ENCODE measurements at places on chromosomes 5 and 9.

- DNase-seq, result no peak
Observed at GRCh38 chr5:6041977-6042550, 336.3 kb downstream of the MED10 start.

GRCh38 chr5:113065626-113066025 lies 89.0 kb downstream of the DCP2 start:
- DNase-seq, result no peak

DNA sequence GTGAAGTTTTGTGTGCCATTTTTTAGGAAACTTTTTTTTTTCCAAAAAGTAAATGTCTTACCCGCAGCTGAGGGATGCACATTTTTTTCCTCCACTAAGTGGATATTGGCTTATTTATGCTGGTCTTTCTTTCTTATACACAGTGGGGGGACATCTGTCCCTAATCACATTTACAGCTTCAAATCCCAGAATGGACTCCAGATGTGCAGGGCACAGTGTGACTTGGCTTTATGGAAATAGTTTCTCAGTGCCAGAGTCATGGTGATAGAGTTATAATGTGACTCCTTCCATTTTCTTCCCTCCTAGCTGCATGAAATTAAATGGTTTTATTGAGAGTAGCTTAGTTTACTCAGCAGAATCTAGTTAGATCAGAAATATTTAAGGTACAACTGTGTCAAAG lies 66.5 kb downstream of the SV2C start:
- DNase-seq, result no peak

DNA sequence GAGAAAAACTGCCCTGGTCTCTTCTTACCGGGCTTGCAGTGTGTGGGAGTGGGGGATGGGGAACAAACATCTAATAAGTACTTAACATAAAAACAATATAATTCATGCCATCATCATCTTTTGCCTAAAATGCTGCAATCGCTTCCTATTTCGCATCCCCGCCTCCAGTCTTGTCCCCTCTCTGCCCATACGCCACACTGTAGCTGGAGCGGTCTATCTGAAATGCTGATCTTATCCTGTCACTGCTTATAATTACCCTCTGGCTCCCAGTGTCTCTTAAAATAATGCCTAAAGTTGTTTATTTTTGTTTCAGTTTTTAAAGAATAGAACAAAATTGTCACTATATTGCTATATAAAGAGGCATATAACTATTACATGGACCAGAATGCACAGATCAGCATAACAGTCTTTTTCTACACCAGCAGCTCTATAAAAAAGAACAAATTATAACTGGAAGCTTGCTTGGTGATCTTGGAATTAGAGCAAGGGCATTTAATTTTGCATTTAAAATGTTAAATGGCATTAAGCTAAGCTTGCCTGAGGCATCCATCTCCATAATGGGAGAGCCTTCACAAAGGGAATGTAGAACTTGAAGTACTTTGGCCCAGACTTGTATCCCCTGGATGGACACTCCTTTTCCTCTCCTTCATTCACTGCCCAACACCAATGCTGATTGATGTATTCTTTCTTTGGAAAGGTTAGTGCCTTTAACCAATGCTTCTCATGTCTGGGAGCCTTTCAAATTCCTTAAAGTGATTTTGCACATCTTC lies 12.2 kb downstream of the NTRK2 start:
- no peak for DNase-seq

GRCh38 chr5:158639881-158640592 lies 459.7 kb downstream of the EBF1 start:
- no peak for DNase-seq

- no peak for DNase-seq
Observed at GRCh38 chr5:104594850-104595249, 1032.3 kb upstream of the NUDT12 start.

GRCh38 chr5:20323323-20323722 lies 335.3 kb upstream of the CDH18 start:
- DNase-seq, result no peak

DNA sequence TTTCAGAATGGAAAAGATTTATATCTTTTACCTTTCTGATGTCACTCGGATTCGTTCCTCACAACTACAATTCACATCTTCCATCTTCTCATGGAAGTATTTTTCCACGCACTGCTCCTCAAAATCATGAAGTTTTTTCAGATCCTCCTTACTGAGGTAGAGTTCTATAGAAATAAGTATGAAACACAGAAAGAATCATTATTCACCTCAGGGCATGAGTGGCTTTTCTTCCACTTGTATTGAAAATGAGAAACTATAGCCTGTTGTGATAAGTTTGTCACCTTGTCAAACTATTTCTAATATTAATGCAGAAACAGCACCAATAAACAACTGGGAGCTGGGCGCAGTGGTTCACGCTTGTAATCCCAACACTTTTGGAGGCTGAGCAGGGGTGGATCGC lies 116.0 kb downstream of the TRPM6 start:
- no peak for DNase-seq

DNA sequence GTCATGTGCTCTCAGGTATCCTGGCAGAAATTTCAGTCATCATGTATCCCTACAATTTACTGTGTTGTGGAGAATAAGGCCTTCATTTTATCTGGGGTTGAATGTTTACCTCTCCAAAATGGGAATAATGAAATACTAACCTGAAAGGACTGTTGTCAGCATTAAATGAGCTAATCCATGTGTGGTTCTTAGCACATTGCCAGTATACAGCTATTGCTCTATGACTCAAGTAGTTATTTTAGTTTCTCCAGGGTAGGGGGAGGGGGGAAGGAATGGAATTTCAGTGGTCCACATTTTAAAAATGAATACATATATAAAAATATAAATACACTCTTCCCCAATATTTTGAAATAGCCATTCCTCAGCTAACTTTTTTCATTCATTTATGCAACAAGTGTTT lies 3.5 kb downstream of the PAM start:
- no peak for DNase-seq

GRCh38 chr5:132868754-132869153 lies 2.3 kb downstream of the UQCRQ start:
- DNase-seq, result no peak

DNA sequence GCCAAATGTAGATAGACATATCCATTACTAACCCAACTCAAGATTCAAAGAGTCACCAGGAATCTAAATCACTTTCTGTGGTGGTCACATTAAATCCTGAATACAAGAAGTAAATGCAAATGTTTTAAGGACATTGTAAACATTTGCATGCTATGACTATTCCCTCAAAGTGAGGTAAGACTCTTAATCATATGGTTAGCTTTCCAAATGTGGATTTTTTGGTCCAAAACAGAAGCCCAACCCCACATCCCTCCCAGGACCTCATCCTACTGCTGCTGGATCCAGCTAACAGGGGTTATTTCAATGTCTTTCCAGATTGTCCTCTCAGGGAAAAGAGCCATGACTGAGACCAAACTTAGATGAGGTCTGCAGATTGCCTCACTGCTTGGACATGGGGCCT lies 228.1 kb upstream of the PANK3 start:
- DNase-seq, result no peak

GRCh38 chr9:136685790-136686533 lies 1.3 kb downstream of the AGPAT2 start:
- DNase-seq, result no peak

- DNase-seq, result no peak
Observed at GRCh38 chr5:95866435-95867040, 44.0 kb upstream of the GLRX start.

DNA sequence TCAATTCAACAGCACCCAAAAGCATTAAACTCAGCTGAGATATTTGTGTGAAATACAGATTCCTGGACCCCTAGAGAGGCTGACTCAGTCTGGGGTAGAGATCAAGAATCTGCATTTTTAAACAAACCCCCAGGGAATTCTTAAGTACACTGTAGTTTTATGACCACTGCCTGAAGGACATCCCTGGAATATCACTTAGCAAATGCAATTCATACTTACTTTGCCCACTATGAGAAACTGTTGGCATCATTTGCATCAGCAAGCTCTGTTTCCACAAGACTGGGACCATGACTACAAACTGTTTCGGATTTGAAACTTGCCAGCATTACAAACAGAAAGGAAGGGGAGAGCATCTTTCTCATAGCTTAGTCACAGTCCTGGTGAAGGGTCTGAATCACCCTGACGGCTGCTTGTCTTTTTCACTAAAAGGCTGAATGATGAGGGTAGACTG lies 63.7 kb downstream of the MLLT3 start:
- DNase-seq, result peak; percentile 91

DNA sequence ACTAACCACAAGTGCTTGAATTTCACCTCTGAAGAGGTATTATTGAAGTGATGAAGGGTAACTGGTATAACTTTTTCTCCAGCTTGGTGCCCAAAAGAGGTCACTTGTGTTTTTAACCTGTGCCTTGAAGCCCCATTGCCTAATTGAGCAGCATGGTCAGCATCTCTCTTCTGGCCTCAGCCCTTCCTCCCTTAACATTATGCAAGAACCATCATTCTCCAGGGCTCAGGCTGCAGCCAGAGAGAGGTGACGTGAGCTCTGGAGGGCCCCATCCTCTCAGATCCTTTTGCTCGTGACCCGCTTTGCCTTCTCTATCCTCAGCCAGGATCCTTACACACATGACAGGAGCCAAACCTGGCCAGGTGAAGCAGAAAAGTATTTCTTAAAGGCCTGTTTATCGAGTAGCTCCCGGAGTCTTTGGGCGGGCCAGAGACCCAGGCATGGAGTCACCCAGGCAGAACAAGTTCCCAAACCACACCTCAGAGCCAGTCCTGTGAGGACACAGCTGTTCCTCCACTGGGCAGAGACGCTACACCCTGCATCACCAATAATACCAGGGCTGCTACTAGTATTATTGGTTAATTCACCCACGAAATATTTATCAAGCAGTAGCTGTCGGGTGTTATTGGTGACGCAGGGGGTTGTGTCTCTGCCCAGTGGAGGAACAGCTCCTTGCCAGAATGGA lies 29.6 kb upstream of the BOD1 start:
- DNase-seq, result no peak

DNA sequence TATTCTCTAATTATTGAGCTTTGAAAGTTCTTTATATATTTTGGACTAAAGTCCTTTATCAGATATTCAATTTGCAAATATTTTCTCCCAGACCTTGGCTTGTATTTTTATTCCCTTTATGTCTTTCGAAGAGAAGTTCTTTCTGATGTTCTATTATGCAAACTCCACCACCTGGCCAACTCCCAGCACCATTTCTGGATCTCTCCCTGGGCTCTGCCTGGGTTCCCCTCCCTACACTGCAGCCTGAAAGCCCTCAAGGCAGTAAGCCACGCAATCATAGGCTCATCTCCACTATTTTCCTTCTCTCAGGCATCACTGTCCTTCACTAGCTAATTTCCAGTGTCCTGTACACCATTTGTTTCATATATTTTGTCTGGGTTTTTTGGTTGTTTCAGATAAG lies 76.1 kb downstream of the GRAMD2B start:
- DNase-seq, result no peak

DNA sequence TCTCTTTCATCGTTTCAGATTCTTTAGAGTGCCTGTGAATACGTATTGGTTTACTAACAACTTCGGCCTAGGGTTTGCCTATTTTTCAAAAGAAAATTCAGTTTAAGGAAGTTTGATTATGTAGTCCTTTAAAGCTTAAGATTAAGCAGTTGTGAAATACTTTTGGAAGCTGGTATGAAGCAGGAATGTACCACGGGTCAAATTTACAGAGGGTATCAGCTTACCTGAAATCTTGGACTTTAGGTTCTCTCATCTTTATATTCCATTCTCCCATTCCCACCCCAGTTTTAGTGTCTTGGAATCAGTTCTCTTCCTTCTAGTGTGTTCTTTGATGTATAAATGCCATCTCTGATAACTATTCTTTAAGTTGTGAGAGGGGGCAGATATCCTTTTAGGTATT lies 53.2 kb downstream of the IQGAP2 start:
- DNase-seq, result no peak

DNA sequence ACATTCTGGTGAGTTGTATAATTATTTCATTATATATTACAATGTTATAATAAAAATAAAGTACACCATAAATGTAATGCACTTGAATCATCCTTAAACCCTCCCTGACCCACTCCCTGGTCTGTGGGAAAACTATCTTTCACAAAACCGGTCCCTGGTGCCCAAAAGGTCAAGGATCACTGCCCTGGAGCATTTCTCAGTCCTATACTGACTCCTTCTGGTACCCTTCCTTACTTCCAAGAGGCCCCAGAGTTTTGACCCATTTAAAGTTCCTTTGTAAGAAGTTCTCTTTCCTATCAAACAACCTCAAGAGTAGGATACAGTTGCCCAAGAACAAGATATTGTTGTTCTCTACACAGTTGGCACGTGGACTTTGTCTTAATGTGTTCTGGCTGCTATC lies 88.9 kb upstream of the TRPM3 start:
- DNase-seq, result no peak

- DNase-seq, result no peak
Observed at GRCh38 chr5:81972492-81972783, 615 bp downstream of the ATG10 start.

GRCh38 chr9:33946779-33947535 lies 101.7 kb downstream of the UBAP2 start:
- peak; percentile 92 for DNase-seq

GRCh38 chr9:70413464-70413798 lies 1.0 kb downstream of the KLF9 start:
- DNase-seq, result no peak

DNA sequence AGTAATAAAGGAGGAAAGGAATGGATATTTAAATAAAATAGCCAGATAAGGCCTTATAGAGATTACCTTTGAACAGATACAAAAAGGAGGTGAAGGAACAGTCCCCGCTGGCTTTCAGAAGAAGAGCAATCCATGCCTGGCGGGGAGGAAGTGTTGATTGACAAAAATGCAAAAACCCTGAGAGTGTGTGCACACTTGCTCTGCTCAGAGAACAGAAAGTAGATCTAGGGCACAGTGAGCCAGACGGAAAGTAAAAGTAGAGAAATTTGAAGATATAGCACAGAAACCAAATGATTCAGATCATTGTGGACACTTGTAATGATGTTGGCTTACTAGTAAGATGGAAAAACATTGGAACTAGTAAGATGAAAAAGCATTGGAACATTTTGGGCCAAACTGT lies 720.6 kb downstream of the PTPRD start:
- no peak for DNase-seq

DNA sequence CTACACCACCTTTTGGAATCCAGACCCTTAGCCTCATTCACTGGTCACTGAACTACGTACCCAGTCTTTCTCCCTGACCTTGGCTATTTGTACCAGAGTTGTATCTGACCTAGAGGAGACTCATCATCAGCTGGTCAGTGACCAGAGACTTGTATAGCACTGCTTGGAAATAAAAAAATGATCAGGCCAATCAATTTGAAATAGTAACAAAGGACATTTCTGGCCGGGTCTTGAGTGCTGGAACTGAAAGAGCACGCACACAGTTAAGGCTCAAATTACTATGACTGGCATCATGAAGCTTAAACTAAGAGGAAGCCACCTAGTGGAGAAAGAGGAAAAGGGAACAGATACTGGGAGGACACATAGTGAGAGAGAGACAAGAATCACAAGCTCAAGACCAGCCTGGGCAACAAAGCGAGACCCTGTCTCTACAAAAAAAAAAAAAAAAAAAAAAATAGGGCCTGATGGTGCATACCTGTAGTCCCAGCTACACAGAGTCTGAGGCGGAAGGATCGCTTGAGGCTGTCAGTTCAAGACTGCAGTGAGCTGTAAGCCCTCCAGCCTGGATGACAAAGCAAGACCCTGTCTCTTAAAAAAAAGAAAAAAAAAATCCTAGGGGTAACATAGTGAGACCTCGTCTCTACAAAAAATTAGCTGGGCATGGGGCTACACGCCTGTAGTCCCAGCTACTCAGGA lies 12.8 kb upstream of the SRP19 start:
- DNase-seq, result peak; percentile 69

Measured in RCC 7860 (cell line).